Muscle of arm (tissue), 14 donors: ENCODE measurements at places on chromosomes 13 and 19. TPM values are rescaled to one million over a fixed set of nuclear protein-coding genes. Genes with fewer than 3 reads are reported as not detected.

Gene KLK5
- not detected for polyA plus RNA-seq

Gene ZNF256
- polyA plus RNA-seq, result 6.9 TPM

DNA sequence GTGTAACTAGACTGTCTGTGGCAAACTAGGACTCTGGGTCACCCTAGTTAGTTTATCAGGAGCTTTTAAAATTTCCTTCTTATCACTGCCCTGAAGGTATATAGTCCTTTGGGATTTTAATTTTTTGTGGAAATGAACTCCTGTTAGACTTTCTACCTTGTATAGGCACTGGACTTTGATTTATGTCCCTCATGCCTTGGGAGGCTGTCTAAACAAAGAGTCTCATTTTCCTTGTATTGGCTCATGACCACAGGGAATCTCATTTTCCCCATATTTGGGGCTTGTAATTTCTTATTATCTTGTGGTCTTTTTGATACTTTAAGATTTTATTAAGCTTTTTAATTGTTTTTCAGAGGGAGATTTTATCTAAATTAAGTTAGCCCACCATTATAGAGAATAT, 21.4 kb downstream of the KCTD4 start:
- no peak for DNase-seq

DNA sequence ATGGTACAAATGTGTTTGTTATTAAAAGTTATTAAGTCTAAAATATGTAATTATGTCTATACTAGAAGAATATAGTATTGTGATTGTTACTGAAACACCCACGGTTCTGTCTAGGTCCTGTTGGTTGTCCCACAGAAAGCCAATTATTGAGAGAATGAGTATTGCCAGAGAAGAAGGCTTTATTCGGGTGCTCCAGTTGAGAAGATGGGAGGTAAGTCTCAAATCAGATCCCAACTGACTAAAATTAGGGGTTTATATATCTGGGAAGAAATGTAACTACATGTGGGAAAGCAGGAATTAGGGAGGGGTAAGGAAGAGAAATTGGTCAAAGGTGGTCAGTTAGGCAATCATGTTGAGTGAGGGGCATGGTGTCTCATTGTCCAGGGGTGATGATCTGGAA, 798.4 kb downstream of the PCDH17 start:
- DNase-seq, result no peak

- DNase-seq, result no peak
These were observed 9.6 kb downstream of the C19orf53 start for GRCh38 chr19:13783565-13784500.

DNA sequence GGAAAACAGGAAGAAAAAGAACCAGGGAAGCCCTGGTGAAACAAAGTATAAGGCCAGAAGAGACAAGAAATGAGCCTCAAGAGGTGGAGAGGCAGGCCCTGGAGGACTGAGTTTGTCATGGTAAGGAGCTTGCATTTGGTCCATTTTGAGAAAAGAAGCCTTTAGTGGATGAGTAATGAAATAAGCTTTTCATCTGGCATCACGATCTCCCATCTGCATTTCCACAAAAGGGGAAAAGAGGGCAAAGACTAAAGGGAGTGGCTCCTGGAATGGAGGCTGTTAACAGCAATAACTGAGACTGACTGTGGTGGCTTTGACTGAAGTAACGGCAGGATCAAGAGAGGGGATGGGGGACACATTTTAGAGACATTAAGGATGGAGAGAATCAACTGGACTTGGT, 148.8 kb upstream of the NBEA start:
- no peak for DNase-seq

- no peak for DNase-seq
These were observed 596.5 kb upstream of the KLF12 start for GRCh38 chr13:74730556-74731331.

GRCh38 chr13:77207943-77208342, 119.0 kb downstream of the MYCBP2 start:
- DNase-seq, result no peak

GRCh38 chr13:77620138-77620537, 77.3 kb upstream of the SLAIN1 start:
- DNase-seq, result no peak
